ENCODE measurements at places on chromosomes 7 and 10.

GRCh38 chr10:112308125-112308502 is 24.9 kb downstream of the TECTB start:
- DNase-seq = no peak

GRCh38 chr10:28677888-28678686 is 766 bp downstream of the BAMBI start:
- no peak for DNase-seq

DNA sequence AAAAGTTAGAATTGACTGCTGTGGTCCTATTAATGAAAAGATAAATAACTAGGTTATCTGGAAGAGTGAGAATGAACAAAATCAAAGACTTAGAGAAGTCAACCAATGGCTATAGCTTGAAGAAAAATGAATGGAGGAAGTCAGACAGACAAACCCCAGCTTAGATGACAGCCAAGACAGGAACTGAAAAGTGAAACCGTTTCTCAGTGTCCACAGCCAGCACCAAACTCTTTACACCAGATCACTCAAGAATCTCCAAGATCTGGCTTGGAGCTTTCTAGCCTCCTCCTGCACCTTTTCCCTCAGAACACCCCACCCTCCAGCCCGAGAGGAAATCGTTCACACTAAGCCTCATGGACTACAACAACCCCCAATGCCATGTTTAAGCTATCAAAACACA is 167.0 kb downstream of the SFMBT2 start:
- no peak for DNase-seq

DNA sequence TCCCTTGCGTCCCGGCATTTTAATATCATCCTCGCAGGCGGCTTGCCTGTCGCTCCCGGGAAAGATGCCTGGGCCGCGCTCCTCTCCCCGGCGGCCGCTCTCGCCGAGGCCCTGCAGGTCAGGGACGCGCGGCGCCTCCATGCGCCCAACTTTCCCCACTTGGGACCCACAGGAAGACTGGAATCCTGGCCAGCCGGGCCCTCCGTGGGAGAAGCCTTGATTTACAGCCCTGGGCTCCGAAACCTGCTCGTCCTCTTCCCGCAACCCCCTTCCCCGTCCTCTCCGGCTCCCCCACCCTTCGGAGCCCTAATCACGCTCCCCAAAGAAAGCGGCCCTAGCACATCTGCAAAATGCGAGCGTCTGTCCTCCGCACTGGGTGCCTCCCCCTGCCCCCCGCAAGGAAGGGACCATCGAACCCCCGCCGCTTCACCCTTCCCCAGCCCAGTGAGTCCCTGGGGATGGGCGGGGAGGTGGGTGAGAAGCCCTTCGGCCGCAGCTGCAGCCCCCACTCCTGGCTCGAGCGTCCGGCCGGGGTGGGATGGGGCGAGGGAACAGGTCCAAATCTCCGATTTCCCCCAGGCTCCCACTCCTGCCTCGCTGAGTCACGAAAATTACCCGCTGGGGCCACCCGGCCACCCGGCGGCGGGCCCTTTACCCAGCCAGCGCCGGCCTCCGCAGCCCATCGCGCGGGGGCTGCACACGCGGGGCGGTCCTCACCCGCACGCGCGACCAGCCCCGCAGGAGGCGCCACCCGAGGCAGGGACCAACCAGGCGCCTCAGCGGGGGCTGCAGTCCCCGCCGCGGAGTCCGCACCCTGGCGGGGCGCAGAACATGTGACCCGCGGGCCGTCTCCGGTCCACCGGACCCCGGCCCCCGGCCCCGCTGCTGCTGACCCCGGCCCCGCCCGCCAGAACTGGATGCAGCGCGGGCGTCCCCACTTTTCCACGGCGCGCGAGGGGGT is 695 bp downstream of the HSPA12A start:
- no peak for DNase-seq

DNA sequence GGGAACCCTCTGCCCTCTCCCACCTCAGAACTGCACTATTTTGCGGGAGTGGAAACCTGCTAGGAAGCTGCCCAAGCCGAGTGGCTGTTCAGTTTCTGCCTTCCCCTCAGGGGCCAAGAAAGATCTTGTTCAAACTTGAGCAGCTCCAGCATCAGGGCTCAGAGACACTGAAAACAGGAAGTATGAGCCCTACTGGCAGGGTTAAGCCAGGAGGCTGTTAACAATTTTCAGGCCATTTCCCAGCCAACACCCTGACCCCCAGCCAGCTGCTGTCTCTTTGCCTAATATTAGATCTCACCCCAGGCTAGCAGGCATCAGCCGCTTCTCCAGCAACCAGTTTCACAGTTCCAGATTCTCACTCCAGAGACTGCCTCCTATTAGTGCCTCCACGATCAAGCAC is 9.2 kb downstream of the PLAU start:
- no peak for DNase-seq

GRCh38 chr7:149432121-149432691 is 28.7 kb downstream of the ZNF777 start:
- DNase-seq = no peak
